T1000 (cell line): ENCODE measurements at places on chromosomes 5 and 9.

- DNase-seq, result no peak
Measured at GRCh38 chr5:80976985-80977384, 16.8 kb downstream of the RASGRF2 start.

DNA sequence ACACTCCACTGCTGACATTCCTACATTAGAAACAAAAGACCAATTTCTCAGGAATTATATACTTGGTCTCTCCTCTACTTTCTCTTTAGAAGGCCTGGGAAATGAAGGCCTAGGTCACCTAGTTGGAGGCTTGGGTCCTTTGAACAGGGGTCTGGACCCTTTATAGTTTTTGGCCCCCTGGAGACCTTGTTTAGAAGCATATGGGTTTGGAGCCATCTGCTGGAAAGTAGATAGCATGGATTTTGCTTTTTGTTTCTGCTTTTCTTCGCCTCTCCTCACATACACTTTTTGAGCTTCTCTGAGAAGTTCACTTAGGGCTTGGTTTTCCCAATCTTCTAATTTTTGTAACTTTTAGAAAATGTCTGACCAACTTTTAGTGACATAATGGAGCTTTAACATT lies 67.1 kb upstream of the CDK20 start:
- no peak for DNase-seq

DNA sequence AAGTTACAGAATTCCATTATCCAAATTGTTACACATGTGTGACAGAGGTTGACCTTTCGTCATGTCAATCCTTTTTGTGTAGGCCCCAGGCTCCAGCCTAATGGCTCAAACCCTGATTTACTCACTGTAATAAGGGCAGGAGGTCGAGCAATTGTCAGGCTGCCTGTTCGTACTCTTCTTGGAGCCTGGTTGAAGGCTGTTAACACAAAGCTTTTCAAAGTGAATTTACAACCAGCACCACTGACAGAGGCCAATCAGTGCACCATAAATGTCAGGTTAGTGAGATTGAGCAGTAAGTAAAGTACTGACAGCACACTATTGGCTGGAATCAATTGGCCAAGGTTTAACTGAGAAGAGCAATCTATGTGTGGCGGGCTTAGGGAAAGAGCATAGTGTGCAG lies 16.8 kb downstream of the PRDM6 start:
- DNase-seq, result no peak

DNA sequence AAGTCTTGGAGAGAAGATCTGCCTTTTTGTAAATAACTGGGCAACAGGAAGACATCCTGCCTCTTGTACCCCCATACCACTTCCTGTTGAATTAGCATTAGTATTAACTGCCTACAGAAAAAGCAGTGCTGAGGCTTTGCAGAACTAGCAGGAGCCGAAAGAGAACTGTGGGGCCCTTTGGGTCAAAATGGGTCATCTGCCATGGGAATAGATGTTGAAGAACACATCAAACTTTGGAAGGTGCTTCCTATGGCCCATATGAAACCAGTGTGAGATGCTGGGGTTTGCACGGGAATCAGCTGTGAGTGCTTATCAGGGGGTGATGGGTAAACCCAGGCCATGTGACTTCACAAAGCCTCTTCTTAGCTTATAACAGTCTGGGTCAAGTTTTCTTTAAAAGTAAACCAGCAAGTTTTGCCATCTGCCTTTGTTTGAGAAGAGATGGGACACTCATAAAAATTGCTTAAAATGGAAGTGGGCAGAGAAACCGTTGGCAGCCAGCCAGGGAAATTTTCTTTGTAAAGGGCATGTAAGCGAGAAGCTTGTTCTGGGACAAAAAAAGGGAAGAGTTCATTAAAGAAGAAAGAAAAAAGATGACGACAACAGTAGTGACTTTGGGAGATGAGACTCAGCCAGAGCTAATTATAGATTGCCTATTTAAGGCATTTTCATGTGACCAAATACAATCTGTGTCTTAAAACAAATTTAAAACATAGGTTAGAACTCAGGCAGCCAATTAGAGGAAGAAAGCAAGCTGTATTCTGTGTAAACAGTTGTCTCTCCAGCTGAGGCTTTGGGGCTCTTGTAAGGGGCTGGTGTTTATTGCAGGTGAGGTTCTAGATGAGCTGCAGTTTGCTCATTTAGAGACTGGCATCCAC lies 4.4 kb downstream of the SLC25A25 start:
- no peak for DNase-seq

DNA sequence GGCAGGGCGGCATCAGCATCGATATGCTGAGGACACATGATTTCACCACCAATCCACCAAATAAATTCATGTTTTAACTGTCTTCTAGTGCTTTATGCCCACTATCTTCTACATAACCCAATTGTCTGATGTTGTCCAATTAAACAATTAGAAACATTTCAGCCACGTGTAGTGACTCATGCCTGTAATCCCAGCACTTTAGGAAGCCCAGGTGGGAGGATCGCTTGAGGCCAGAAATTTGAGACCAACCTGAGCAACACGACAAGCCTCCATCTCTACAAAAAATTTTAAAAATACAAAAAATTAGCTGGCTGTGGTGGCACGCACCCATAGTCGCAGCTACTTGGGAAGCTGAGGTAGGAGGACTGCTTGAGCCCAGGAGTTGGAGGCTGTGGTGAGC lies 128.1 kb downstream of the MYO10 start:
- DNase-seq, result no peak

DNA sequence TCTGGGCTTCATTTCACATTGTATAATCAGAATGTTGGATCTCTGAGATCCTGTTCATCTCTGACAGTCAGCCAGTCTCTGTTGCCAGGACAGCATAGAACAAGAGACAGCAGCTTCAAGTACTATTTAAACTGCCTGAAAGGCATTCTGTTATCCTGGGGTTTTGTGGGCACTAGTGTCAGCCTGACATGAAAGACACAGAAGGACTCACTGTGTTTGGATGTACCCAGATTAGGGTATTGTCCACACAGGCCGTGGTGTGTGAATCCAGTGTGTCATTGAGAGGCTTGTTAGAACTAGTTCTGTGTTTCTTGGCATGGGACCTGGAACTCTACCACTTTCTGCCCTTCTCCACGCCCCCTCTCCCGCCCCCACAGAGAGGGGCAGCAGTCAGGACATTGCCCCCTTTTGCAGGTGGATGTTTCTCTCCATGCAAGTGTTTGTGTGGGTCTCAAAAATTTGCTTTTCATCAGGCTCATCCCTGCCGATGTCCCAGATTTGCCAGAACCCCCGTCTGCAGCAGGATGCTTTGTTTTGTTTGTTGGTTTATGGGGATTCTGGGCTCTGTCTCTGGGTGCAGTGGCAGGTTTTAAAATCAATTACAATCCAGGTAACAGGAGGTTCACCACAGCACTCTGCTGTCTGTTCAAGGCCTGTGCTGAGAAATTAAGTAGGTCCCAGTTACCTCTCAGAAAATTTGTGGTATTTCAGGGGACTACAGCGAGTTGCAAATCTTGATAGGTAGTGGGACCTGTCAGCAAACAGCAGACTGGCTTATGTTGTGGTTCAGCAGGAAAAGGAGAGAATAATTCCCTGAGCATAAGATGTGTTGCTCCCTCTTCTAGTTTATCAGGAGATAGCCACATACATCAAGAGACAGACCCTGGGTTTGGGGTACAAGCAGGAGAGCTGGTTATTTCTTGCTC lies 144.6 kb downstream of the DOCK2 start:
- DNase-seq, result no peak

DNA sequence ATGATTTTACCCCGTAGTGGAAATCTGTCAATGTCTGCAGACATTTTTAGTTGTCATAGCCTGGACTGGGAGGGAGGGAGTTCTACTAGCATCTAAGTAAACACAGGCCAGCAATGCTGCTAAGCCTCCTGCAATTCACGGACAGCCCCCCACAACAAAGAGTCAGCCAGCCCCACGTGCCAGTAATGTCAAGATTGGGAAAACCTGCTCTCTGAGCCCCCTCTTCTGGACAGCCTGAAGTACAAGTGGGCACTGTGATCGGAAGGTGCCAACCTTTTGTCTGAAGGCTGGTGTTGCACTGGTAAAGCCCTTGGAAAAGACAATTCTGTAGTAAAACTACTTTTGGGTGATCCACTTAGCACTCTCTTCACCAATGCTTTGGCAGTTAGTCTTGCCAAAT lies 154.5 kb downstream of the TARS1 start:
- no peak for DNase-seq

- peak; percentile 69 for DNase-seq
Measured at GRCh38 chr5:107968998-107969397, 298.3 kb upstream of the EFNA5 start.

DNA sequence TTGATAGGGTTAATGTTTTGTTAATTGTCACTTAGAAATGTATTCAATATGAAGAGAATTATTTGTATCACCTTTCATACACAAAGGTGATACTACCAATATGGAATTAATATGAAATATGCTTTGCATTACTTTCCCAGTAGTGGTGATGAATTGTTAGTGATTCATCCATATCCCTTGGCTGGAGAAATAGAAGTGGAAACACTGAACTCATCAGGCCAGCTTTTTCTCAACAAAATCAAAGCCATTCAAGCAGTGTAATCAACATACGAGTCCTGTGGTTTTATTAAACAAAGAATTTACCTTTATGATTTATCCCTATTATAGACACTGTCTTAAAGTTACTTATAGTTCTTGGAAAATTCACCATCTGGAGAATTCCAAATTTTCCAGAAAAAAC lies 264.0 kb upstream of the MEF2C start:
- no peak for DNase-seq

GRCh38 chr5:123671042-123671441 lies 159.1 kb downstream of the CSNK1G3 start:
- DNase-seq, result no peak

DNA sequence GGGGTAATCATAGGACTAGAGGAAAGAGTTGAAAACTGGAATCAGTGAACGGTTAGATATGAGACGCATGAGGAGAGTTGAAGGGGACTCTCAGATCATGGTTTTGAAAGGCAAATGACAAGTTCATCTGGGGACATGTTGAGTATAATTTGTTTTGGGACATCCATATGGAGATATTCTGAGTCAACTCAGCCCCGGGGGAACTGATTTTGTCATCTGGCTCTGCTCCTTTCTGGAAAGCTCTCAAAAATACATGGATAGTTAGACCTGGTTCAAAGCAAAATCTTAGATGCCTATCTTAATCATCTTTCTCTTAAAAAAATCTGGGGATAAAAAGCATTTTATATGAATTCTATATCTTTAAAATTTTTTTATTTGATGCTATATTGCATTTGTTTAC lies 161.2 kb downstream of the SNX18 start:
- no peak for DNase-seq

DNA sequence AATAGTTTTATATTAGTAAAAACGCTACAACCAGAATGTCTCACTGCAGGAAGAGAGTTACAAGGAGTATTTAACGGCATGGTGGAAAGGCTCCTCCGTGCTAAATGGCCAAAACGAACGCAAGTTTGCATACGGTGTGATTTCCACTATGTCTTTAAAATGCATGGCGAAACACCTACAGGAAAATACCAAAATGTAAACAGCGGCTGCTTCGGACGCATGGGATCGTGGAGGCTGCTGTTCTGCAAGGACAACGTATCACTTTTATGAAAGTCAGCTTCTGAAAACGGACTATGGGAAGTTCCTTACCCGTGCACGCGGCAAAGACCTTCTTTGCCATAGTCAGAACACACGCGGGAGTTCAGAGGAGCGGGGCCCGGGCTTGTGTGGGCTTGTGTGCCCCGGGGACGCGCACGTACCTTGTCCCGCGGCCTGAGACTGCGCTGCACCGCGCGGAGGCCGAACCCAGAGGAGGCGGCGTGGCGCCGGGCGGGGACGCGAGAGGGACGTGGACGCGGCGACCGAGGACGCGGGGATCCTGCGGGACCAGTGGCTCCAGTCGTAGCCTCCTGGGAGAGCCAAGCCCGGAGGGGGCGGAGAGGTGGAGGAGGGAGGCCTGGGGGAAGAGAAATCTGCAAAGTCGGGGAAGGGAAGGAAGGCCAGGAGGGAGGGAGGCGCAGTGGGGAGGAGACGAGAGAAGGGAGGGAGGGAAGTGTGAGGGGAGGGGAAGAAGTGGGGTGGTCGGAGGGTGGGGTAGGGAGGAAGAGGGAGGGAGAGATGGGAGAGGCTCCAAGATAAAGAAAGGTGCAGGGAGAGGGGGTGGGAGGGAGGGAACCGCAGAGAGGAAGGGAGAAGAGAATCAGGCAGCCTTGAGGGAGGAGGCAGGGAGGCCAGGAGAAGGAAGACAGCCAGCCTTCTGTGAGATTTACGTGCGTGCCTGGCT lies at the start of gene CMBL:
CMBL (minus strand) TSS at position 697 of the 943 bp plus-strand sequence. CDS start 17,140 bp downstream, outside the sequence.
- no peak for DNase-seq

DNA sequence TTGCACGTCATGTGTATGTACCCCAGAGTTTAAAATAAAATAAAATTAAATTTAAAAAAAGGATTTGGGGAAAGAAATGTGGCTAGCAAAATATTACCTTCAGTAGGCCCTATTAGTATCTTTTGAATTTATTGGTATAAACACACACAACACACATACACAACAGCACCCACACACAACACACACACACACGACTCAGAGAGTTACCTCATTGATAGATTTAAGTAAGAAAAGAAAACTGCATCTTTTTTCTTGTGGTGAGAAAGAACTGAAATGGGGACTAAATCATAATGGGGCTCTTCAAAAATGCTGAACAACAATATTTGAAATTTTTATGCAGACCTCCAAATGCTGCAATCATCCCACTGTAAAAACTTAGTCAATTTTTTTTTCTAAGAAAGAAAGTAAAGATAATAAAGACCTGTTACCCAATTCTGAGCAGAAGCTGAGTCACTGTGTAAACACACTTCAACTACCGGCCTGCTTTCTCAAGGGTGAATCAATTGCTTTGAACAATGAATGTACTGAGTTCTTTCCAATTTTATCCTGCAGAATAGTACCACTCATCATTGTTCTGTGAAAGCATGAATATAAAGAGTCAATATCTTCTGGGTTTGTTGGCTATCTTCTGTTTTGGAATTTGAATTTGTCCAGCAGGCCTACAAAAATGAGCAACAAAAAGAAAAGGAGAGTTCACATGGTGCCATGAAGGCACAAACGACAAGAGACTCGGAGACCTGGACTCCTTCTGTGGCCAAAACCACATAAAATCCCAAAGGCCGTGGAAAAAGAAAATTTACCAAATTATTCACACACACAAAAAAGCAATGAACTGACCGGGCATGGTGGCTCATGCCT lies 57.9 kb upstream of the CCNG1 start:
- DNase-seq, result peak; percentile 24

DNA sequence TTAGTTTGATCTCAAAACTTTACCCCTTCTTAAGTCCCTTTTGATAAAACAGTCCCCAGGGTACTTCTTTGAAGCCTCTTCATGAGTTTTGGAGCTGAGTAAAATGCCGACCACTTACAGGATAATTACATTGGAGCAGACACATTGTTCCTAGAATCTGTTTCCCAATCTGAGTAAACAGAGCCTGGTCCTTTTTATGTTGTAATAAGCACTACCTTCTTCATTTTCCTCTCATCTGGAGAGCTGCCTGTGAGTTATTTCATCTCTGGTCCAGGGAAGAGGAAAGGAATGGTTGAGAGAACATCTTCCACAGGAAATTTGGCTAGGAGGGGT lies 26.3 kb upstream of the GALNT10 start:
- DNase-seq, result no peak

- no peak for DNase-seq
Measured at GRCh38 chr5:19564036-19564435, 424.0 kb downstream of the CDH18 start.

- no peak for DNase-seq
Measured at GRCh38 chr5:73066466-73066865, 53.9 kb upstream of the TMEM171 start.
